Activated T-helper 9 cell treated with anti-CD3 and anti-CD28 coated beads, Interleukin-2, amount 50 U/mL, for 16 hours (primary cell): ENCODE measurements at places on chromosomes 5 and 9.

- DNase-seq = no peak
Measured at GRCh38 chr9:8457055-8457454, 657.5 kb upstream of the DMAC1 start.

- no peak for DNase-seq
Measured at GRCh38 chr5:24353611-24354010, 291.2 kb downstream of the CDH10 start.

- no peak for DNase-seq
Measured at GRCh38 chr9:29068461-29068860, 1495.2 kb upstream of the C9orf72 start.

DNA sequence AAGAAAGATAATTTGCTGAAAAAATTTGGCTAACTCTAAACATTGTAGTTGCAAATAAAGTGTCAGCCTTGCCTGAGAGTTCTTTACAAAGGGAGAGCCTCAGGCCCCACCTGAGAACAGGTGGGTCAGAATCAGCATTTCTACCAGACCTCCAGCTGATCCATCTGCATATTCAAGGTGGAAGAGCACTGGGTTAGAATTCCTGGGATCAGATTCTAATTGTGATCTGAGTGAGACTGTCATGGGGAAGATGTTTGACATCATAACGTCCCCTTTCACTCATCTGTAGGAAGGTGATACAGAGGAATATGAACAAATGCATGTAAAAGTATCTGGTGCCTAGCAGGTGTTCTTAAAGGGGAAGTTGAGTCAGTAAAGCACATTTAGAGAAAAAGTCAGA is 54.6 kb downstream of the FBXL7 start:
- no peak for DNase-seq

DNA sequence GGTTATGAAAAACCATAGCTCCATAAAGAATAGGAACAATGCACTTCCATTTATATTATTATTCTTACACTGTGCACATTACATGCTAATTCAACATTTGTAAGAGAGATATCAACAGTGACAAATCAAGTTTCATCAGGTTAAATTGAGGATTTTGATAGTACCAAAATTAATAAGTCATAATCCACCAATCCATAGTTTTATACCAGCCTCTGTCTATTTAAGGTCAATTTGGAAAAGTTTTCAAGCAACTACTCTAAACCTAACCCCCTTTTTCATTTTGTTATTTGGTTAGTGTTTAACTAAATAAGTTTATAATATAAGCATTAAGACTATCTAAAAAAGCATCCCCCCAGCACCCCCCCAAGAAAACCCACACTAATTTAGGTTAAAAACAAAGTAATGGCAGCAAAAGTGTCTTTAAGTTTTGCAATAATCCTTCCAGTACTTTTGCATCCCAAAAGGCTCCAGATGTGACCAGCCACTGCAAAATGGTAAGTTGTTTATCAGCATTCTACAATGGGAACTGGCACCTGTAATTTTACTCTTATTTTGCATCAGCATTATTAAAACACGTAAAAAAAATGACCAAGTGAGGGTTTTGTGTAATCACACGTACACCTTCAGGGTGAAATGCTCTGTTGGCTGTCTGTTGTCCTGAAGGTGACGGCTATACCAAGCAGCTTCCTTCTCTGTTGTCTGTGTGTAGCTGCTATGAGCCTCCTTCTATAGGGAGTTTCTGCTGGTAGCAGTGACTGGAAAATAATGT is 36.8 kb upstream of the SSBP2 start:
- DNase-seq = no peak

DNA sequence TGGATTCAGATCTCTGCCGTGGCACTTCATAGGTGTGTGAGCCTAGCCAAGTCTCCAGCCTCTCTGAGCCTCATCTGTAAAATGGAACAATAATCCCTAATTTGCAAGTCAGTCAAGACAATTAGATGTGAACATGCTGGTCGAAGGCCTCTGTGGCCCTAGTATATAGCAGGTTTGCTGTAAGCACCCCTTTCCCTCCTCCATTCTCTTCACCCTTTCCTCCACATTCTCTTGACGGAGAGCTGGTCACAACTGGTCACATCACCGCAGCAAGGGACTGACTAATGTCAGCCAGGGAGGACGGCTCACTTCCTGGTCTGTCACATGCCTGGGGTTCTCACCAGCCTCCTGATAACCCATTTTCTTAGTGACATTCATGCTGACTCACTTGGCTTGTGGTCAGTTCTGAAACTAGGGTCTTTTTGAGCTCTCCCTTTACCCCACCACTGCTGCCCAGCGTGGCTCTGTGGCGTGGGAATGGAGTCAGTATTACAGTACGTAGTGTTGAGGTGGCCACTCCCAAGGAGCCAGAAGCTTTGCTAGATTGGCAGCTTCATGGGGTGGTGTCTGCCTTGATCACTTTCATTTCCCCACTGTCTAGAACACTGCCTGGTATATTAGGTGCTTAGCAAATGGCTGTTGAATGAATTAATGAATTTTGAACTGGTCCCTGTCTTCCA is 47.8 kb downstream of the ERGIC1 start:
- no peak for DNase-seq

DNA sequence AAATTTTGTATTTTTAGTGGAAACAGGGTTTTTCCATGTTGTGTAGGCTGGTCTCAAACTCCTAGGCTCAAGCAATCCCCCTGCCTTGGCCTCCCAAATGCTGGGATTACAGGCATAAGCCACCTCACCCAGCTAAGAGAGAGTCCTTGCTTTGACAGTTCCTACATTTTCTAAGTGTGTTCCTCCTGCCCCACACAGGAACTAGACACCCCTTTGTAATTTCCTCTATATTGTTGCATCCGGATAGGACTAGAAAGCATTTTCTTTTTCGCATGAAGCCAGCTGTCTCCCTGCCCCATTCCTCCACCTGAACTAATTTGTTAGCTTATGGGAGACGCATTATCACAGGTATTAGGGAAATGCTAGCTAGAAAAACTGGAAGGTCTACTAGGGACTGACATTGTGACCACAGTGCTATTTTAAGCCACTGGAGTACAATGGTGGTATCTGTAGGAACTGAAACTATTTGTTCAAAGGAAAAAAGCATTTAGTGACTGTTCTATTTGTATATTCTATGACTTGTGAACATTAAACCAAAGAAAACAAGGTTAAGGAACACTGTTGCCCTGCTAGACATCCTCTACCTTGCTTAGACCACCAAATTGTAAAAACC is 214.1 kb downstream of the SMARCA2 start:
- DNase-seq = no peak

- no peak for DNase-seq
Measured at GRCh38 chr5:32754284-32754683, 43.2 kb downstream of the NPR3 start.

GRCh38 chr5:134411228-134411545 is 494 bp downstream of the CDKN2AIPNL start:
- no peak for DNase-seq

- DNase-seq = no peak
Measured at GRCh38 chr9:128497824-128498610, 6.5 kb upstream of the GLE1 start.

DNA sequence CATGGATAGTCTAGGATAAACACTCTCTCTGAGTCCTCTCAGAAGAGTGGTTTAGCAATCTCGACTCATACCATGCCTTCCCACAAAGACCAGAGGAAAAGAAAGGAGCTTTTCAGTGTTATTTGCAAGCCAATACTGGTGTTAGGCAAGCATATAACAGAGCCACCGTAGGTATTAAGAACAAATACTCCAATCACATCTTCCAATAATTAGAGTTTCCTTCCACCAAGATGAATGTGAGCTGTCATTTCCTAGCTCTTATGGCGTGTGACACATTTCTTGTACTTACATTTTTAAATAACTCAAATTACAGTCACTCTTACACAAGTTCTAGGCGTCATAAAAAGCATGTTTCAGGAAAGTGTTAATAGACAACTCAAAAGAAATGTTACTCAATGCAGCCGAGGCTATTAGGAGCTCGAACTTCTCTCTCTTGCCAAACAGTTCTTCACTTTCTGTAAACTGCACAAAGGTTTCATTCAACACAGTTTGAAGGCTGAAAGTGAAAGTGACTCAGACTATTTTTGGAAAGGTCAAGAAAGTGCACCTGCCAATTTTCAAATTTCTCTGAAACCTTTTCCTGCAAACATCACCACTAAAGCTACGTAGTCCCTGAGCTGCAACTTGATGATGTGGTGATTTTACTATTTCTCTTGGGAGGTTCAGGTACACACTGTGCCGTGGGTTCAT is 153.8 kb downstream of the AUH start:
- DNase-seq = no peak

- DNase-seq = no peak
Measured at GRCh38 chr9:113309204-113309813, 6.1 kb upstream of the RNF183 start.

- DNase-seq = no peak
Measured at GRCh38 chr5:180178531-180179441, 30.2 kb downstream of the RASGEF1C start.

- no peak for DNase-seq
Measured at GRCh38 chr5:77328930-77329647, 118.6 kb downstream of the PDE8B start.

- DNase-seq = no peak
Measured at GRCh38 chr5:74334762-74335384, 305.7 kb downstream of the ENC1 start.

- no peak for DNase-seq
Measured at GRCh38 chr9:77534376-77535057, 113.6 kb downstream of the GNA14 start.

DNA sequence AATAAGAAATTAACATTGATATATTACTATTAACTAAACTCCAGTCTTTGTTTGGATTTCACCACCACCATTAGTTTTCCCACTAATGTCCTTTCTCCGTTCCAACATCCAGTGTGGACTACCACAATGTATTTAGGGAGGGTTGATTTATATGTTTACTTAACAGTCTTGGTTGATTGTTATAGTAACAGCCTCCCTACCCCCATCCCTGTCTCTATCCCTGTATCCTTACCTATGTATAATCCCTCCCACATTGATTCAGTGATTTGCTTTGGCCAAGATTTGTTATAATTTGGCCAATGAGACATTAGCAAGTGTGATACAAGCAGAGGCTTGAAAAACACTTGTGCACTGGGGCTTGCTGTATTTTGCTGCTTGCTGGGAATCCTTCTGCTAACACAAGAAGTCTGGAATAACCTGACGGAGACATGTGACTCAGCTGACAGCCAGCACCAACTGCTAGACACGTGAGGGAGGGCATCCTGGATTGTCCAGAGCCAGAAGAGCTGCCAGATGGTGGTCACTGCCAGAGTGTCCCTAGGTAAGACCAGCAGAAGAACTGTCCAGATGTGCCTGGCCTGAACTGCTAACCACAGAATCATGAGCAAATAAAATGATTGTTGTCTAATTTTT is 51.2 kb upstream of the TCF7 start:
- DNase-seq = no peak

DNA sequence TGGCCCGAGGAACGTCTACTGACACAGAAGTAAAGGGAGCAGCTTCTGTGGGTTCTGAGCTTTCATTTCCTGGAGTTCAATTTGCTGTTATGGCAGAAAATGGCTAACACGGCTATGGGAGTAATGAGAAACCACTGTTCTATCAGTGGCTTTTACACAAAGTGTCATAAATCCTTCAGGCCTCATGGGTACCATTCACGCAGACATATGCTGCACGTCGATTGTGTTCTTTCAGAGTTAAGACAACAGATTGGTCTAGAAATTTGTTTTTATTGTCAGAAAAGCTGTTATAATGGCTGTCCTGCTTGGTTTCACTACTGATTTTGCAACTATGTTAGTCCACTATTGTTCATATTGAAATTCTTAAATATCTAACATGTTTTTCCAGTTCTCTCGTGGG is 135.4 kb downstream of the ALDH1A1 start:
- no peak for DNase-seq

GRCh38 chr9:114483499-114483898 is 21.8 kb downstream of the WHRN start:
- DNase-seq = no peak

DNA sequence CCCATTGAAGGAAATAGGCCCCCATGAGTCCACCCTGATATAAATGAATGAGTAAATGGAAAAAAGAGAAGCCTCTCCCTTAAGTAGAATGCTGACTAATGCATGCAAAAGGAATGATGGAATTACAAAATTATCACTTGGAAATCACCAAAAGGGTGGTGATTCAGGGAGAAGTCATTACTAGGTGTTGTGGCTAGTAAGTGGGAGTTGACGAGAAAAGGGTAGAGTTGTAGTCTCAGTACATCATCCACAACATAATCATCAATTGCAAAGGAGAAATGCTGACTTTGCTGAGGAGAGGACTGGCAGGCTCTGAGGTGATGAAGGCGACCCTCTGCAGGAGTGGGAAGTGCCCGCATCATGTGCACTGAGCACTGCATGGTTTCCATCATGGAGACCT is 201.5 kb upstream of the S1PR3 start:
- no peak for DNase-seq

DNA sequence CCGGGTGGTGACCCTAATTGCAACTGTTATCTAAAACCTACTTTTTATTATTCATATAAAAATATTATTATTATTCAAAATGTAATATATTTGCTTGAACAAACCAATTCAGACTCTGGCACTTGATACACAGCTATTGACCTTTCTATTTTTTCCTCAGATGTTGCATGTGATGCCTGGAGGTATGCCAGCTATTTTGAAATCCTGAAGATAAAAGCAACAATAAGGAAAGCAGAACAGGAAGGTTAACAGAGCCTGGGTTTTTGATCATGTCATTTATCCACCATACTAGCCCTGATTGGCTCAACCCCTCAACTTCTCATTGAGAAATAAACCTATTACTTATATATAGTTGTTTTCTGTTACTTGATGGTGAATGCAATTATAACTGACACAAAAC is 340.9 kb upstream of the KIF2A start:
- DNase-seq = no peak

DNA sequence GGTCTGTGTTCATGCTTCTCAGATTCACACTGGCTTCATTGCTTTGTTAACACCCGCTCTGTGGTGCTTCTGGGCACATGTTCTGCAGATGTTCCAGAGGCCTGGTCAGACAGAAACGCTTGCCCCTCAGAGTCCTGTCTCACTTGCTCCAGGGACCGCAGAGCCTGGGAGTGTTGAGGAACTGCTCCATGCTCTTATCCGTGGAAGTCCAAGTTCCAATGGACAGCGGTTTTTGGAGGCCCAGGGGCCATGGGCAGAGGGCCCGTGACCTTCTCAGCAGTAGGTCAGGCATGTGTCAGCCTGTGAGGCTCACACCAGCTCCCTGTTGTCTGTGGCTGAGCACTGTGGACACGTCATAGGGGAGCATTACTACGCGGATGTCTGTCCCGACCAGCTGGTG is 364.7 kb upstream of the IRX1 start:
- DNase-seq = no peak
